ENCODE measurements at places on chromosomes 13 and 19. TPM values are rescaled to one million over a fixed set of nuclear protein-coding genes. Genes with fewer than 3 reads are reported as not detected.

Gene SLC5A5
- polyA plus RNA-seq: not detected

Gene RXFP2
- not detected for polyA plus RNA-seq

Gene SH2D3A
- not detected for polyA plus RNA-seq

Gene FUT6
- not detected for polyA plus RNA-seq

Gene GNG8
- not detected for polyA plus RNA-seq

Gene ZNF540
- 40.2 TPM for polyA plus RNA-seq

Gene MADCAM1
- not detected for polyA plus RNA-seq

Gene CDX2
- not detected for polyA plus RNA-seq

Gene ZNF546
- polyA plus RNA-seq: 2.0 TPM

Gene KLHL1
- polyA plus RNA-seq: 191 TPM

Gene CAPN12
- 4.4 TPM for polyA plus RNA-seq

Gene MCEMP1
- polyA plus RNA-seq: not detected

Gene C19orf73
- polyA plus RNA-seq: not detected

Gene ZNF791
- polyA plus RNA-seq: 11.3 TPM

Gene ZC3H4
- 9.1 TPM for polyA plus RNA-seq

Gene PSG11
- not detected for polyA plus RNA-seq

Gene RDH8
- not detected for polyA plus RNA-seq

Gene ZNF567
- polyA plus RNA-seq: 6.9 TPM

Gene ZNF726
- 6.8 TPM for polyA plus RNA-seq

Gene TPRX2
- not detected for polyA plus RNA-seq

Gene IZUMO2
- polyA plus RNA-seq: 1.0 TPM

Gene DUS3L
- polyA plus RNA-seq: 1.2 TPM

Gene MIER2
- polyA plus RNA-seq: 0.18 TPM

Gene UPK1A
- polyA plus RNA-seq: 0.27 TPM

Gene CRYL1
- polyA plus RNA-seq: 7.0 TPM

Gene FSD1
- 4.8 TPM for polyA plus RNA-seq

Gene ZNF528
- polyA plus RNA-seq: 41.8 TPM

Measured in Purkinje cell (primary cell).